Endothelial cell (in vitro differentiated cells): ENCODE measurements at places on chromosomes 11 and 22.

GRCh38 chr22:35582861-35583670 is 34.1 kb downstream of the MB start:
- peak; percentile 57 for DNase-seq

DNA sequence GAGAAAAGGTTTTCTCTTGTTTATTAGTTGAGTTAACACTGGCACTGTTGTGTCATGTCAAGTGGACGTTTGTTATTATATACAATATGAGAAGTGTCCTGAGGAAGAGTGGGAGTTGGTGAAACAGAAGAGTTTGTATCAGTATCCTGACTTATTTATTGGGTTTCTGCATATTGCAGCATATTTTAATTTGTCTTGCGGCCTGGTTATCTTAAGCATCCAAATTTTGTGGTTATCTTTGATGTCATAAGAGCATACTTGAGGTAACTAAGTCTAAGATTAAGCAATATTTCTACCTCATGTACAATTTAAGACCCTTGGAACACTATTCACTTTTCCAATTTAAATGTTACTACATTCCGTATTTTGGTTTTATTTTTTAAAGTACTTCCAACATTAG is 103.5 kb downstream of the DDX10 start:
- DNase-seq, result no peak

GRCh38 chr22:42967933-42968332 is 47.0 kb downstream of the PACSIN2 start:
- DNase-seq, result no peak

DNA sequence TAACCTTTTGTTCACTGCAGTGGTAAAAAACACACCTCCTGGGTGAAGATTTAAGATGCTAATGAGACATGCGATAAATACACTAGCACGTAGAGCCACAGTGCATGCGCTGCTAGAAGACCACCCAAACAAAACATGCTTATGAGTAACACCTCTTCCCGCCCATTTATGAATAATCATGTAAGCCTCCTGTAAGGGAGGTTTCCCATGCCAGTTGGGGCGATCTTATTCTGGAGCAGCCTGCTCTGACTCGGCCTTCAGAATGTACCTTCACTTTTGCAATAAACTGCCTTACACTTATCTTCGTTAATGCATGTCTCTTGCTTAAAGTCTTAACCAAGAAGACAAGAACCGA is 18.1 kb upstream of the SCARF2 start:
- no peak for DNase-seq

- no peak for DNase-seq
These were observed 97.4 kb upstream of the PRDM11 start for GRCh38 chr11:45048870-45049691.

- peak; percentile 16 for DNase-seq
These were observed 474.4 kb downstream of the INSC start for GRCh38 chr11:15589070-15589626.

DNA sequence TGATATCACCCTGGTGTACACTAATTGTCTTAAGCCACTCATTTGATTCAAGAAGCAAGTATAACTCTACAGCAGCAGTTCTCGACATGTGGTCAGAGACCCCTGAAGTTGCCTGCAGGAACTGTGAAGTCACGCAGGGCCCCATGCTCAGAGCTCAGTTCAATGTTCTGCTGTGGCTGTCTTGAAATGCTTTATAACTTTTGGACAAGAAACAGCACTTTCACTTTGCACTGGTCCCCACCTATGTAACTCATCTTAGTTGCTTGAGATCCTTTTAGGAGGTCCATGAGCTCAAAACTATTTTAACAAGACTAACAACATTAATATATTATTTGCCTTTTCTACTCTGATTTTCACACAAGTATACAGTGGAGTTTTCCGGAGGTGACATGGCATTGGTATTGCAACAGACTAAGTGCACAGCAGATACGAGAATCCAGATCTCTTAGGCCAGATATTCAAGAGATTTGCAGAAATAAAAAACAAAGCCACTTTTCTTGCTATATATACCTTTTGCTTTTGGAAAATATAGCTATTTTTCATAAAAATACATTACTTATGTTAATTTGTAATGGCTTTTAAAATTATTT is 64.8 kb downstream of the PRR5L start:
- no peak for DNase-seq

DNA sequence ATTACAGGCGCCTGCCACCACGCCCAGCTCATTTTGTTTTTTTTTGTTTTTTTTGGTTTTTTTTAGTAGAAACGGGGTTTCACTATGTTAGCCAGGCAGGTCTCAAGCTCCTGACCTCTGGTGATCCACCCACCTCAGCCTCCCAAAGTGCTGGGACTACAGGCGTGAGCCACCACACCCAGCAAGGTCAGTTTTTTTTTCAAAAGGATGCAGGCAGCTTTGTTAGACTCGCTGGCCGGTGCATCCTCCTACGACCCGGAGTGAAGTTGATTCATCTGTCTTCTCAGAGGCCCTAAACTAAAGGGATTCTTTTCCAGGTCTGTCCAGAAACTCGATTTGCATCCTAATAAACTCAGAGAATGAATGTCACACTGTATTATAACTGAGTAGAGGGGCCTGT is 182.3 kb downstream of the DBX1 start:
- no peak for DNase-seq

DNA sequence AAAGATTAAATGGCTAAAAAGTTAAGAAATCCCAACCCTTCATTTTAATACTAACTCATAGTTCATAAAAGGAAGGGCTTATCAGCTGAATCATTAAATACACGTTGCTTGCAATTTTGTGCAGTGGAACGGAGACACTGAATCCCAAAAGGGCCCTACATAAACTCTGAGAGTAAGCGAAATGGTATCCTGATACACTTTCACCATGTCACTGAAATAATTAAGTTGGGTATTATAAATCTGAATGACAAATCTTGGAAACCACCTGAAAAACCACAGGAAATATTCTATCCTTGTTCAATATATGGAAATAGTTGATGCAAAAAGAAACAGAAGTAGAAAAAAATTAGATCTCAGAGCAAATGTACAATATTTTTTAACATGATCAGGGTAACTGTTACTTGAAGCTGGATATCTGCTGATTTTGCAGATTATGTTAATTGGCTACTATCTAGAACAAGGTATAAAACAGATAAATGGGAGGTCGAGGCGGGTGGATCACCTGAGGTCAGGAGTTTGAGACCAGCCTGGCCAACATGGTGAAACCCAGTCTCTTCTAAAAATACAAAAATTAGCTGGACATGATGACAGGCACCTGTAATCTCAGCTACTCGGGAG is 55.1 kb downstream of the MAML2 start:
- DNase-seq, result no peak

DNA sequence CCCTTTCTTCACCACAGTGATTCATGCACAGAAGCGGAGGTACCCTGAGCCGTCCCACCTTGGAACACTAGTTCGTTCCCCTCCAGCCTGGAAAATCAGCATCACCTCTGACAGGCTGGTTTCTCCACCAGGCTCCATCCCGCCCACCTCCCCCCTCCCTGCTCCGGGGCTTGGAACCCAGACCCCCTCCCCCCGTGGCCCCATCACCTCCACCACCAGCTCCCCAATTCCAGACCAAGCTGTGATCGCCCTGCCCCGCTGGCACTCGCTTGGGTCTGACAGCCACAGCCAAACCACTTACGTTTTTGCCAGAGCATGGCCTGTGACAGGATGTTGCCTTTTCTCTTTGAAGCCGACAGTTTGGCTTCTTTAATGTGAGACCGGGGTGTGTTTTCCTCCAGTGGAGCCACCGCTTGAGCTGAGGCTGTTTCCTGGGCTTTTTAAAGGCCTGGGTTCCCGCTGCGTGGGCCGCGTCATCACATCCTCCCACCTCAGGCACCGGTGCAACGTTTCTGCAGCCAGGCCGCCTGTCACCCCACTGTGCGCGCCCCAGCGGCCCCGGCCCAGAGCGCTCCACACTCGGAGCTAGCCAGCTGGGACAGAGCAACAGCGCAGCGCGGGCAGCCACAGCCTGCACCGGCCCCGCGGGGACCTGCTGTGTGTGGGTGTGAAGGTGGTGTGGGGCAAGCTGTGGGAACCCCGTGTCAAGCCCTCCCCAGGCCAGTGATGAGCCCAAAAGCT is at the start of gene POU2AF1:
Gene POU2AF1, minus strand, starts transcription at position 415 of the 741 bp plus-strand sequence. Its CDS starts 98 bp downstream, at position 317.
- DNase-seq, result no peak

DNA sequence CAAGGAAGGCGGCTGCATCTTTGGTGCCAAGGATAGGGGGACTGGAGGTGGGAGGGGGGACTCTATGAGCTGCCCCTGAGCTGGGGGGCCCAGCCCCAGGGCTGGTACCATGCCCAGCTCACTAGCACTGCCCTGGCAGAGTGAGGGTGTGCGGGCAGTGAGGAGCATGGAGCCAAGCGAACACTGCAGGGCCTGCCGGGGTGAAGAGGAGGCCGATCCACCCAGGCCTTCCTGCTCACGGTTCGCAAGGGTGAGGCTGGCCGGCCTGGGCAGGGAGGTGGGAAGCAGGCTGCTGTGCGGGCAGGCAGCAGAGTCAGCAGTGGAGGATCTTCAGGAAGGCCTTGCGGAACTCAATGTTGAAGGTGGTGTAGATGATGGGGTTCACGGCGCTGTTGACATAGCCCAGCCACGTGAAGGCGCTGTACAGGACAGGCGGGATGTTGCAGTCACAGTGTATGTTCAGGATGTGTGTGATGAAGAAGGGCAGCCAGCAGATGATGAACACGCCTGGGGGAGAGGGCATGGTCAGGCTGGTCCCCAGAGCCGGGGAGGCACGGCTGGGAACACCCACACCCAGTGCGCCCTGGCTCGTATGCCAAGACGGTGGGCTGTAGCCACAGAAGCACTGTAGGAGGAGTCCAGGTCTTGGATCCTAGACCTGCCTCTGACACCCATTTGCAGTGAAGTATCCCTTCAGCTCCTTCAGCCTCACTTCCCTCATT is 23.0 kb downstream of the ANKK1 start:
- no peak for DNase-seq

DNA sequence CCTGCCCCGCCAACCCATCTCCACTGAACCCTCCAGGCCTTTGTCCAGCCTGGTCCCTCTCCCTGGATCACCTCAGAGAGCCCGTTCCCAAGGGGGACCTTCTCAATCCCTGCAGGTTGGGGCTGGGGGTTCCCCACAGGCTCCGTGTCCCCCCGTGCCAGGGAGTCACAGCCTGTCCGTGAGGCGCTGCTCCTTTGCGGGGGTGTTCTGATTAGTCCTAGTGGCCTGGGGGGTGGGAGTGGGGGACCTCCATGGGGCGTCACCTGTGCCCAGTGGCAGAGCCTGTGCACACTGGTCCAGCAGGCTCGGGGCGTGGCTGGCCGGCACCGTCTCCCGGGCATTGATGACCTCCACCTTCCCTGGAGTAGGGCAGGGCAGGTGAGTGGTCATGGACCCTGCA is 11.6 kb downstream of the GGT5 start:
- no peak for DNase-seq

DNA sequence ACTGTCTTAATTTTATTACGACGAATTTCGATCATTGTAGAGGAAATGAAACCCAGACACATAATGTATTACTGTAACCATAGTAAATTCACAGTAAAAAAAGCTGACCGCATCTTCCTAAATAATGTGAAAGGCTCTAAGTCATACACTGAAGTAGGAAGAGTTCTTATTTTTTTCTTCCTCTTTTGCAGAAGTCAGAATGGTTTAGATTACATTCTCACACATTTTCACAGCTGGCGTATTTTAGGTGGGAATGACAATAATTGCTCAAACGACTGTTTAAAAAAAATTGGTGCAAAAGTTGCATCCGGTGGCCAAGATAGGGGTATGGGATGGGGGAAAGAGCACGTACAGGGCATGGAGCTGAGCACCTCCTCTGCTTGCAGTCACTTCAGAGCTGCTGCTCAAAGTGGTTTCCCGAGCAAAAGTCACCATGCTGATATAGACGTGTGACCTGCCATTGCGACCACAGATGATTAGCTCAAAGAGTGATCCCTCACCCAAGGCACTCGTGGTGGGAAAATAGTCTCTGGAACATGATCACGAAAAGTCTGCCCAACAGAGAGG is 35.3 kb downstream of the MMP13 start:
- no peak for DNase-seq

- no peak for DNase-seq
These were observed 24.3 kb downstream of the KIAA0930 start for GRCh38 chr22:45216133-45217003.

GRCh38 chr11:93481696-93482095 is 61.5 kb downstream of the SMCO4 start:
- no peak for DNase-seq

DNA sequence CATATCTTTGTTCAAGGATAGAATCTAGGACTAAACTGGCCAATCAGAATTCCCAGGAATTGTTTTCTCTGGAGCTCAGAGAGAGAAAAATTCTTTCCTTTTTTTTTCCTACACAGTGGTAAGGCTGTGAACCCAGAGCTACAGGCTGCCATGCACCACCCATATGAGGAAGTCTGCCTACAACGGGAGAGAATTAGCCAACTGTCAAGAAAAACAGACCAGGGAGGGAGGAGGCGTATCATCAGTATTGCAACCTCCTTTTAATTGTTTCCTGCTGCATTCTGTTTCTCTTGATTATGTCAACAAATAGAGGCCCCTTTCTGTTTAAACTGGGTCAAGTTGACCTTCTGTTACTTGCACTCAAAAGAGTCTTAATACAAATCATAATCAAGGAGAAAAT is 176.5 kb upstream of the UBASH3B start:
- no peak for DNase-seq

DNA sequence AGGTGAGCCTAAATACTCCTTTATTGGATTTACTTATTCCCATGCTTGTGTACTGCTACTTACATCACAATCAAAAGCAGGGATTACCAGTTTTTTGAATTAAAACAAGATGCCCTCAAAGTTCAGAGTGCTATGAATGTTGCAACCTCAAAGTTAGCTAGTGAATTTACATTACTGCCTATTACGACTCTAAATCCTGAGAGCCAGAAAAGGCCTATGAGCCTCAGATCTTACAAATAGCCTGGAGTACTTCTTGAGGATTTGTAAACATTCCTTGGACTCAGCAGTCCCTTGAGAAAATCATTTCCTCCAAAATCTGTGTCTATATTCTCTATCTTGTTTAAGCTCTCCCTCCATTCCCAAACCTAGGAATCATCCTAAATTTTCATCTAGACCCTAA is 25.5 kb downstream of the CHORDC1 start:
- DNase-seq, result no peak

GRCh38 chr11:95647871-95648270 is 141.7 kb downstream of the FAM76B start:
- DNase-seq, result no peak

- no peak for DNase-seq
These were observed 8.9 kb upstream of the OR2D3 start for GRCh38 chr11:6911948-6912347.

DNA sequence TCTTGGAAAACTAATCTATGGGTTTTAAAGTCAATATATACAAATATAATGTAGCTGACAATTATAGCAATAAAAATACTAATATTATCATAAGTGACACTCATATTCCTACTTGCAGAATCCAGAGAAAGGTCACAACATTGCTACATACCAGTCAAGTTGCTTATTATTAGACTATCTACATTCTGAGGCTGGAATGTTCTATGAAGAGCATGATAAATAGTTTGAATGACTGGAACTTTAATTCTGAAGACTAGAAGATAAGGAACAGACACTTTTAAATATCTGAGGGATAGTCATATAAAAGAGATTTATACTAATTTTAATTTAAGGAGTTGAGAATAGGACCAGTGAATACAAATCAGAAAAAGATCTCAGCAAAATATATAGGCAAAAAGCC is 146.0 kb downstream of the GUCY1A2 start:
- no peak for DNase-seq

GRCh38 chr22:31915586-31915985 is 28.7 kb upstream of the YWHAH start:
- DNase-seq, result no peak
